Stimulated activated CD8-positive, alpha-beta memory T cell treated with anti-CD3 and anti-CD28 coated beads, Interleukin-4, amount 100 ng/mL, for 48 hours (primary cell): ENCODE measurements at places on chromosomes 3 and 15.

- DNase-seq: no peak
These were observed 253.2 kb downstream of the ZPLD1 start for GRCh38 chr3:102687851-102688555.

DNA sequence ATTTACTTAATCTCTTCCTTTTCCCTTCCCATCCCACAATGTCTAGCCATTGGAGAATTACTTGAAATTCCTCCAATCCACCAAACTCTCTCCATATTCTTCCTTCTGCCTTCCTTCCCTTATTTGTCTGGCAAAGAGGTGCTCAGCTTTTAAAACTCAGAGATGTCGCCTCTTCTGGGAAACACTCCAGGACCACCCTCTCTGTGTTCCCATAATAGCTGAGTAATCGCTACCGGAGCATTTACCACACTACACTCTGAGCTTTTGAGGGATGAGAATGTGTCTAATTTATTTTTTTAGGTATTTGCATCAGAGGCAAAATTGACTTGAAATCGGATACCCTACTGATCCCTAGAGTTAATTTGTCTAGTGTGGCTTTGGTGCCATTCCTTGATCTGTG, 245.7 kb upstream of the TPRG1 start:
- no peak for DNase-seq

- no peak for DNase-seq
These were observed 77.9 kb downstream of the ITPR1 start for GRCh38 chr3:4570840-4571621.

DNA sequence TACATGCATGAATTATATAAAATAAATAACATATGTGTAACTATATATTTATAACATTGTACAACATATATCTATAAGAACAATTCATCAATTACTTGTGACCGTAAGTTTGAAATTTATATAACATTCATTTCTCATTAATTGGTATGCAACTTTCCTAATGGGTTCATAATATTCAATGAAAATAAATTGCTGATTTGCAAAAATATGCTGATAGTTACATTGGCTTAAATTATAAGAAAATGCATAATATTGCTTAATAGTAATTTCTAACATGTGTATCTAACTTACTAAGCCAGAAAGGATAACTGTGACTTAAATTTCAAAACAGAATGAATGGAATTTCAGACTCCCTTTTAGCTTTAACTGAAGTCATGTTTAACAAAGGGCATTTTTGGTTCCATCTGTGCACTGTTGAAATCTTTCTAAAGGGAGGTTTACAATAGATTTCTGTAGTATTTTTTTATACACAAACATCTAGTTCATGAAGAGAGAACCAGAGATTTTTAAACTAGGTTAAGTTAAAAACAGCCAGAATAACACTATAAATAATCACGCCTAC, 310.9 kb downstream of the TBC1D5 start:
- DNase-seq: no peak

GRCh38 chr3:103218793-103219192, 784.0 kb downstream of the ZPLD1 start:
- no peak for DNase-seq

DNA sequence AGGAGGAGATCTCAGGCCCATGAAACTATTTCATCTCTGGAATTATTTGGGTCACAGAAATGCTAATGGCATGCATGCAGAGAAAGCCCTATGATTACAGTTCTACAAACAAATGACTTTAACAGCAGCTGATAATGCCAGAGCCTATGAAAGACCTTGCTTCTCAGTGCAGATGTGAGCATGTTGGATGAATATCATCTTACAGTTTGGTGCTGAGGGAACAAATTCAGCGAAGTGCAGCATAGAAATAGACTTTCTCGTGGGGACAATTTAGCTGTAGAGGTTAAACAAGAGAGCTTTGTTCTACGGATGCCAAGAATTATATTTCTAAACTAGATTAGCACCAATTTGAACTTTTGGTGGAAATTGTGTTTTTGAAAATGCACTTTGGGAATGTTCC, 27.7 kb downstream of the PTX3 start:
- no peak for DNase-seq

- peak; percentile 52 for DNase-seq
These were observed 22.0 kb downstream of the CXCR6 start for GRCh38 chr3:45965253-45965652.

DNA sequence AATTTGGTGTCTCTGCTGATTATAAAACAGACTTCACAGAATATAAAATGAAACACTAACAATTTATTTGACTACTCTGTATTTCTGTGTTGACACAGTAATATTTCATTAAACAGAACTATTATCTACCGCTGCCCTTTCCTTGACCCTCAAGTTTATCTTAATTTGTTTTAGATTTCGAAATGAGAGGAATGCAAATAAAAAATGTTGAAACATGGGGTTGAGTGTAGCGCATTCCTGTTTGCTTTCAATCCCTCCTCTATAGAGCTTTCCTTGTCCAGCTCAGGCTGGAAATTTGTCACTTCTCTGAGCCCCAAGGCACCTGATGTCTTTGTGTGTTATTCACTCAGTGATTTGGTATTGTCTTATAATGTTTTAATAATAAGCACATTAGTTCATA, 550.2 kb downstream of the ZBBX start:
- no peak for DNase-seq

GRCh38 chr3:125684199-125684598, 88.9 kb upstream of the OSBPL11 start:
- no peak for DNase-seq

DNA sequence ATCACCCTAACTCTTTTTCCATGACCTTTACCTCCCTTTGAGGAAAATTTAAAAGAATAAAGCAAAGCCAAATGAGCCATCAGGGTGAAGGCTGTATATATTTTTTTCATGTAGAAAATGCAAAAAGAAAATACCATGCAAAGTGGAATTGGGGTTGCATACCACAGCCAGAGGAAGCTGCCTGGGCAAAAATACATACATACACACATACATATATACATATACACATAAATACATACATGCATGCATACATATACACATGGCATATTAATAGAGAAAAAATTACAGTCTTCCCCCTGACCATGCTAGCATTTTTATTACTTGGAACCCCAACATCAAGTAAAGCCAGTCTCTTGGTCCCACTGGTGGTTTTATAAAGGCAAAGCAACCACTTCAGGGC, 63.7 kb upstream of the TMCO5A start:
- DNase-seq: no peak

DNA sequence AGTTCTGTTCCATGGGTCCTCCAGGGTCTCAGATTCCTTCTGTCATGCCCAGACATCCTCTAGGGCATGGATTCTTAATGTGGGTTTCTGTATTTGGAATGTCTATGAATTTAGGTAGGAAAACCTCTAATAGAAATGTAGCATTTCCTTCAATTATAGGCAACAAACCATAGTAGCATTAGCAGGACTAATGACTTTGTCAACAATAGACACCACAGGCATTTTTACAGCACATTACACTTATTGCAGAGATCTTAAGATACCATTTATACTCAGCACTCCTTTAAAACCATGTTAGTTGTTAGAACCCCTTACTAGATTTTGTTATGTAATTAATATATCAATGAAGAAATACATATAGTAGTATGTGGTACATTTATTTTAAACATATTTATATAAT, 77.8 kb upstream of the TBC1D5 start:
- DNase-seq: no peak

DNA sequence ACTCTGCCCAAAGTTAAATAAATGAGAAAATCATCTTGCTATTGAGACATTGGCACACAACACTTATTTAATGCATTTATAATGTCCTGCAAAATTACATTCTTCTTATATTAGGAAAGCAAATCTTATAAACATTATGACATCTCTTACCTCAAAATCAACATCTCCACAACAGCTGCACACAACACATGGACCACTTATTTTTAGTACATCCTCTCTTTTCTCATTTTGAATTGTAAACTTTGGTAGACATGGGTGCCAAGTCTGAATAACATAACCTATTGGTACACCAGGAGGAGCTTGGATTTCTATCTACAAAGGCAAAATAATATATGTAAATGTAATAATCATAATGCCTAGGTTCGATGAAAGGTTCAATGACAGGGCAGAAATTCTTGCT, 23.0 kb downstream of the PLSCR1 start:
- DNase-seq: no peak

GRCh38 chr15:40595773-40596172, 1.7 kb downstream of the KNL1 start:
- no peak for DNase-seq

- DNase-seq: no peak
These were observed 119.3 kb upstream of the DAZL start for GRCh38 chr3:16724487-16724886.

- no peak for DNase-seq
These were observed 555.1 kb upstream of the EPHA6 start for GRCh38 chr3:96259299-96259698.

DNA sequence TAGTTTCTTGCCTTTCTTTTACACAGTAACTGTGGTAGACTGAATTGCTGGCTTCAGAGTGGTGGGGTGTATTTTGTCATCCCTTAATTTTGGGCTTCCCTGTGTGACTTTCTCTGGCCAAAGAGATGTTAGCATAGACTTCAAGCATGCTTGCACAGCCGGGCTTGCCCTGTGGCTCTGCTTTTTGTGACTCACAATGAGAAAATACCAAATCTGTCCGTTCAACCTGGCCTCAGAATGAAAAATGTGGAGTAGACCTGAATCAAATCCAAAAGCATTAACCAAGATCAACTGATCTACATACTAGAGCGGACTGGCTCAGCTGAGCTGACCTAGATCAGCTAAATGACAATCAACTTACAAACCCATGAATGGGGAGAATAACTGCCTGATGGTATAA, 51.4 kb downstream of the PLAAT1 start:
- DNase-seq: no peak

- DNase-seq: no peak
These were observed 207.0 kb upstream of the ONECUT1 start for GRCh38 chr15:52997123-52997522.

GRCh38 chr15:95990833-95991232, 339.7 kb upstream of the NR2F2 start:
- DNase-seq: peak; percentile 26

- DNase-seq: peak; percentile 88
These were observed 79.7 kb downstream of the TMEM266 start for GRCh38 chr15:76139368-76140073.
